ENCODE measurements at places on chromosomes 13 and 19.
A peak's percentile ranks its signal among the peaks of the same experiment; 100 is the strongest.

DNA sequence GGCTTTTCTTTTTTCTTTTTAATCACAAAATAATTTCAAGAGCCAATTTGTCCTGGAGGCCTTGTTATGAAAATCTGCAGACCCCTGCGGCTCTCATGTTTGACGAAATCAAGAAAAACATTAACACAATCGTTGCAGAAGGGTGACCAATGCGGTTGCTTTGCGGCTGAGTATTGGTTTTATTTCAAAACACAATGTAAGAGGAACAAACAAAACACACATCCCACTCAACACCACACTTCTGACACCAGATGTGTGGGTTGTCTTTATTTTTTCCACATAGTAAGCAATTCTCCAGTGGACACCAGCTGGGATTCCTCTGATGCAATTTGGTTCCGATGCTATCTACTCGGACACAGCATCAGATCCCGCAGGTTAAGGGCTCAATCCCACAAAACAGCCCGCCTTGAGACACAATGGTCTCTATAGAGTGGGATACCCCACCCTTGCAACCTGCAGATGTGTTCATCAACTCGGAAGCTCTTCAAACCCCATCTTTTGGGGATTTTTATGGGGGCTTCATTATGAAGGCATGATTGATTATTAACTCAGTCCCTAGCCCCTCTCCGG, 21.9 kb upstream of the CCDC124 start:
- no peak for DNase-seq

DNA sequence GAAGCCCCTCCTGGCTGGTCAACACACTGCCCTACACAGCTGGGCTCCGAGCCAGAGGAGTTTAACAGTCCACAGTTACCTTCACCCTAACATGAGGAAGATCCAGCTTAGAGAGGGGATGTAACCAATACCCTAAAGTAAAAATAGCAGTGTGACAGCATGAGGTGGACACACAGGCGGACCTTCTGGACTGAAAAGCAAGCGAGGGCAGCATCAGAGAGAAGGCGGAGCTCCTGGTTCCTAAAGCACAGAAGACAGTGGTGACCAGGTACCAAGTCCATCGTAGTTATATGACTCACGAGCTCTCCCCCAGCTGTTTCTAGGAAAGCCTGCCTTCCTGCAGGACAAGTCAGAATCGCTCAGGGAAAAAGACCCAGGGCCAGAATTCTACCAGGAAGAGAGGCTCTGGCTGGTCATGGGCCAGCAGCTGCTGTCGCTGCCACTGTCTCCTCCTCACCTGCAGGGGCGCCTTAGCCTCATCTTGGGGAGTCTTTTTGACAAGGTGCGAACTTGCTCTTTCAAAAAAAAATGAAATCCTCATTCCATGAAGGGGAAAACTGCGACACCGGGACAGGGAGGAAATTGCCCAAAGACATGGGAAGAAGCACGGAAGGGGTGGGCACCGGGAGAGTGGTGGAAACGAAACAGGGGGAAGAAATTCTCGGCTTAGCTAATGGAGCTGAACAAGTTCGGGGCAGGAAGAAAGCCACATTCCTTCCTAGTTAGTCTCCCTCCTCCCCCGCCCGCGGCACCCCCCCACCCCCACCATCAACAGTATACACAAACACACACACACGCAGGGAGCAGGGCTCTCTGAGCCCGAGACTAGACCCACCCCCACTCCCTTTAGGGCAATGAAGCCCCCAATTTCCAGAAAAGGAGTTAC, 1.7 kb downstream of the ELL start:
- DNase-seq, result peak; percentile 56

DNA sequence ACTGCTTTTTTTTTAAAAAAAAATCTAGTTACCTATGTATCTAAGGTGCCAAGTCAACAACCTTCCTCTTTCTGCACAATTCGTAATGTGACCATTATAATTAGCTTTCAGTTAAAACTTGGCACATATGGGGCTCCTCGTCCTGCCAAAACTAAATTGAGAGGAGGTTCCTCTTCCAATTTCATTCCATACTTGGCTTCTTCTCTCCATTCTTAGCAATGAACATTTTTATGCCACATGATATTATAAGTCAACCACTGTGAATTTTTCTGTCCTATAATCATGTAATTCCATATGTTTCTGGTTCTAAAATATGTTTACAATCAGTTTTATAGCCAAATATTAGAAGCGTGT, 177.0 kb downstream of the DCLK1 start:
- no peak for DNase-seq

- DNase-seq, result no peak
Measured at GRCh38 chr13:43785650-43786471, 911 bp downstream of the ENOX1 start.

- no peak for DNase-seq
Measured at GRCh38 chr19:38273499-38273898, 9.1 kb downstream of the SPINT2 start.

DNA sequence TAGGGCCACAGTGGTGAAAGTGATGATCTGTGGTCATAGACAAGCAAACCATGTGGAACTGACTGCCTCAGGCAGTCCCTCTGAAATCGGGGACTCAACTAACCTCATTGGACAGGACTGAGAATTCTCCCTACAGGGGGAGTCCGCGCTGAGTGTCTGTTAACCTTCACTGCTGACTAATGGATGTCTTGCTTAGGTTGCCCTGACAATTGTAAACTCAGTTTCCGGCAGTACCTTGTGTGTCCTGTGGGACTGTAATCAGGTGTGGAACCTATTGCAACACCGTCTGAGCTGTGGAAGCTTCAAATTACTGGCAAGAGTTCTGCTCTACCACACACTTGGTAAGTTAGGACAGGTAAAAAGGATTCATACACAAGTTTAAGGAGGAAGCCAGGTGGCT, 21.8 kb downstream of the ZNF77 start:
- no peak for DNase-seq

- DNase-seq, result no peak
Measured at GRCh38 chr13:61508936-61509335, 93.3 kb upstream of the PCDH20 start.

All from activated CD8-positive, alpha-beta memory T cell treated with anti-CD3 and anti-CD28 coated beads, Interleukin-2, amount 50 U/mL, for 4 hours (primary cell).